Right forelimb (tissue), 1 donor: ENCODE measurements at places on chromosomes 13 and 19.

DNA sequence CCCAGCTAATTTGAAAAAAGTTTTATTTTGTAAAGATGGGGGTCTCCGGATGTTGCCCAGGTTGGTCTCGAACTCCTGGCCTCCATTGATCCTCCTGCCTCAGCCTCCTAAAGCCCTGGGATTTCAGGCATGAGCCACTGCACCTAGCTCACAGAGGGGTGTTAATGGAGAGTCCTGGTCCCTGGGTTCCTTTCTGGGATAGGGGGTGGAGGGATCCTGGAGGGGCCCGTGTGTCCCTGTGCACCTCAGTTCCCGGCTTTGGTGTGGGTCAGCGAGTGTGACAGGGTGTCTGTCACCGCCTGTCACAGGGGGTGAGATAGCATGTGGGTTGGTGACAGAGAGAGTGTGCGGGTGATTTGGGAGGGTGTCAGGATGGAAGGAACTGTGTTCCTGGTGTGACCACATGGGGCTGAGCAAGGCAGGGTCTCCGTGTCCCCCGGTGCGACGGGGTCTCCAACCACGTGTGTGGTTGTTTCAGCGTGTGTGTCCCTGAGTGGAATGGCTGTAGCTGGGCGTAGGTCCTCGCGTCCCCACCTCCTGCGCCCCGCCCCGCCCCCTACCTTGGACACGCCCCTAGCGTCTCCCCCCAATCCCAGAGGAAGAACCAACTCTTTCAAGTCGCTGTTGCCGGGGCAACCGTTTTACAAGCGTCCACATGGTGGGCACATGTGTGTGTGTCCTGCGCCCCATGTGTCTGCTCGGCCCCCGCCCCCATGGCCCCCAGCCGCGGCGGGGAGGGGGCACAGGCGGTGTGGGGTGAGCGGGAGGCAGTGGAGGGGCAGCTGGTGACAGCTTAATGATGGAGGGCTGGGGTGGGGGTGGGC lies 2.9 kb upstream of the NRTN start:
- DNase-seq, result peak; percentile 74

GRCh38 chr13:53778937-53779336 lies 750.3 kb downstream of the OLFM4 start:
- no peak for DNase-seq

GRCh38 chr13:41465898-41466320 lies 8.6 kb downstream of the RGCC start:
- no peak for DNase-seq

- DNase-seq, result no peak
Observed at GRCh38 chr13:105925496-105925895, 610.0 kb downstream of the EFNB2 start.

DNA sequence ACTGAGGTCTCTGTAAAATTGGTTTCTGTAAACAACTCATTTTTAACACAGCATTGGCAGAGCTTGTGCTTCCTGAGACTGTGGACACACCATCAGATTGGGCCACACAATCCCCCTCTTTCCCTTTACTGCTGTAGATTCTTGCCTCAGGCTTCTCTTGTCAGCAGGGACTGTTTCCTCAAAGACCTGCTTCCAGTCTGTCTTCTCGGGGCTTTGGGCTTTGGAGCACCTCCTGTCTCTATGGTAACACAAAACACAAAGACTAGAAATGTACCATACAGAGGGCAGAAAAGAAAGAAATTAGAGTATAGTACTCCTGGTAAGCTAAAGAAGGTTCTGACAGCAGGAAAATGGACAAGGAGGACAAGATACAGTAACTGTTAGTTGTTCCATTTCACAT lies 484.5 kb downstream of the DIAPH3 start:
- no peak for DNase-seq

GRCh38 chr13:100722517-100722916 lies 47.9 kb upstream of the TMTC4 start:
- no peak for DNase-seq

DNA sequence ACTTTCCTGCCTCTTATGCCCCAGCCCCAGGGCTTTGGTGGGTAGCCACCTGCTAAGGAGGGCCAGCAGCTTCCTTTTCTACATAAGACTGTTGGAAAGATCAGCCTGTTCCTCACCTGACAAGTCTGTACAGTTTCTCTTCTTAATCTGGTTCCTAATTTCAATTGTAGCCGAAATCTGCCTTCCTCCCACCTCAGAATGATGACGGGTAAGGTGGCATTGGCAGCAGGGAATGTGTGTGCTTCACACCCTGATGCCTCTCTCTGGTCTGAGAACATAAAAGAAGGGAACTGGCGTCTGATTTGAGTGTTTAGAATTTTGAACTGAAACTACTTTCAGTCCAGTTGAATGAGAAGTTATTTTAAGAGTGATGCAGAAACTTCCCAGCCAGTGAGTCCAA lies 16.0 kb downstream of the MAU2 start:
- no peak for DNase-seq

GRCh38 chr13:24842549-24843274 lies 78.7 kb downstream of the RNF17 start:
- no peak for DNase-seq

DNA sequence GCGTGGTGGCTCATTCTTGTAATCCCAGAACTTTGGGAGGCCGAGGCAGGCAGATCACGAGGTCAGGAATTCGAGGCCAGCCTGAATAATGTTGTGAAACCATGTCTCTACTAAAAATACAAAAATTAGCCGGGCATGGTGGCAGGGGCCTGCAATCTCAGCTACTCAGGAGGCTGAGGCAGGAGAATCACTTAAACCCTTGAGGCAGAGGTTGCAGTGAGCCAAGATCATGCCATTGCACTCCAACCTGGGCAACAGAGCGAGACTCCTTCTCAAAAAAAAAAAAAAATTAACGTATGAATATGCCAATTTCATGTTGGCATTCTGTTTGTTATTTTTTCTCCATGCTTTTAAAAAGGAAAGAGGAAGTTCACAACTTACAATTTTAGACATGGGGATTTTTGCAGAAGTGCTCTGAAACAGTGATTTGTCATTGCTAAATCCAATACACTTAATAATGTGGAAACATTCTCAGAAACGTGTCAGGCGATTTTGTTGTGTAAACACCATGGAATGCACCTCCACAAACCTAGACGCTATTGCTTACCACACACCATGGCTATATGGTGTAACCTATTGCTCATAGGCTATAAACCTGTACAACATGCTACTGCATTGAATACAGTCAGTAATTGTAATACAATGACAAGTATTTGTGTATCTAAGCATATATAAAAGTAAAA lies 115.9 kb upstream of the PCDH20 start:
- no peak for DNase-seq
